ENCODE measurements at places on chromosomes 1 and 21.

- no peak for DNase-seq
These were observed 14.3 kb downstream of the ACKR1 start for GRCh38 chr1:159218649-159219636.

DNA sequence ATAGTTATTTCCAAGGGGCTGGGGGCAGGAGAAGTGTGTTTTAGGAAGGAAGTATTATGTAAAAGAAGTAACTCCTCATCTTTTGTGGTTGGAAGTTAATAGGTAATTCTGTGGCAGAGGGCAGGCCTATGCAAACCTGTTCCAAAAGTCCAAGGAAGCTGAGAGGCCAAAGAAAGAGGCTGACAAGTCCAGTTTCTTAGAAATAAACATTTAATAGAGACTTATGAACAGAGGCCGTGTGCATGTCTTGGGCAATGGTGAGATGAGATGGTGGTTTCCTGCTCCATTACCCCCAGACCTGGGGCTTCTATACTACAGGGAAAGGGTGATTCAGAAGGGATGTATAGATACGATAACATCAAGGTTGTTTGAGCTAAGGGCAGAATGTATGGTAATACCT lies 7.6 kb upstream of the CA14 start:
- no peak for DNase-seq

- no peak for DNase-seq
These were observed 19.3 kb upstream of the FOXO6 start for GRCh38 chr1:41341772-41342562.

- DNase-seq = no peak
These were observed 124.9 kb downstream of the DMRTB1 start for GRCh38 chr1:53583868-53584776.

GRCh38 chr1:187948170-187948794 lies 1119.5 kb downstream of the PLA2G4A start:
- DNase-seq = no peak

DNA sequence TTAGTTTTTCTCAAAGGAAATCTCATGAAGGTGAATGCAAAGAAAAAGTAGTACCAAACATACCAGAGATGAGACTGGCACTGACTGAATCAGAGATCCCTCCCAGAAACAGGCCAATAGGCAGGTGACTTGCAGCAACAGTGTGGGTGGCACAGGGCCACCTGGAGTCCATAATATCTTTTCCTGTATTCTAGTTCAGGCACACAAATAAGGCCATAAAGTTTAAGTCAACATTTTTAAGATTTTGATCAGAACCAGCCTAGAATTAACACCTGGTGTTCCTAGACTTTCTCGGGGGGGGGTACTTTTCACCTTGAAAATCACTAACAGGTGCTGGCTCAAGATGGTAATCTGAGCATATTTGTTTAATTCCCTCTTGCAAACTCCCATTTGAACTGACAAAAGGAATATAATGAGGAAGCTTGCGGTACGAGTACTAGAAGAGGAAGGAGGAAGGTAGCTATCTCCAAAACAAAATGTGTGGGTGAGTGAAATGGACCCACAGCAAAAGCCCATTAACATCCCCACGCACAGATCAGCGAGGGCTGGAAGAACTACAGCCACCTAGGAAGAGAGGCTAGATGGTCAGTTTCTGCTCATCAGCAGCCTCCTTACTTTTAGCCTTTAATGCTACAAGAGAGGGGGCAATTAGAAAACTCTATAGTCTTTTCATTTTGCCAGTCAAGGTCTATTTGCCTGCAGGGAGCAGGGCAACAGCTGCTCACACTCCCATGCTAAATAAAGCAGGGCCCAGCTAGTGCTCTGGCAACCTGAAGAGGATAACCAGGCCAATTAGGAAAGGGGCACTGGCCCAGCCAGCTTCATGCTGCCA lies 18.9 kb downstream of the SDE2 start:
- no peak for DNase-seq
